Naive B cell (primary cell): ENCODE measurements at places on chromosomes 11 and 22.

DNA sequence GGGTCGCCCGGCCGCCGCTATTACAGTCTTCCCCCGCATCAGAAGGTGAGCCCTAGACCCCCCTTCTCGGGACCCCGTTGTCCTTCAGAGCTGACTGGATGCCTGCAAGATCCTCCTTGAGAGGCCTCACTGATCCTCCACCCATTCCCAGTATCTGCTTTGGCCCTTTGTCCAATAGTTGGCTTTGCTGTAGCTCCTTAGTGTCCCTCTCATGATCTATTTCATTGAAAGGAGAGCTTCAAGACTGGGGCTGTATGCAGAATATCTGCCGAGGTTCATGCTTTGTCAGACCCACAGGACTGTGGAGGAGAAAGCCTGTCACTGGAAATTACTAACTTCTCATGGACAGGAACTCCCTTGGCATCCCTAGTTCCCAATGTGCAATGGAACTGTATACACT is 499 bp downstream of the DLAT start:
- DNase-seq = no peak

DNA sequence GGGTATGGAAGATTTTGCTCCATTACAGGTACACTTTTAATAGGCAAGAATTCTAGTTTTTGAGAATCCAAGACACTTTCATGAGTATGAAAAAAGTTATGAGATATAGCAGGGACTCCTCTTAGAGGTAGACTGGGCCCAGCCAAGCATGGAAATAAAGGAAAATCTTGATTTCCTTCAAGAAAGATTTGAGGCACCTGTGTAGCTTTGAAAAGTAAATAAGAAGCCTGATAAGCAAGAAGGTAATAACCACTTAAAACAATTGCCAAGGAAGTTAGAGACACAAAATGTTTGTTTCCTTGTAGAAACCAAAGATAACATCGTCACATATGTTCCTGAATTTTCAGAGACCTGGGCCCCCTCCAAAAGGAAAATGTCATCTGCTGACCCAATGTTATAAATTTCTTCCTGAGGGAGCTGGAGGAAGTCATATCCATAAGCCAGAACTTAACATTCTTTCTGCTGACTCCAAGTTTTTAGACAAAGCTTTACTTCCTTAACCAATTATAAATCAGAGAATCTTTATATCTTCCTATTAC is 314.5 kb upstream of the ANO3 start:
- no peak for DNase-seq

DNA sequence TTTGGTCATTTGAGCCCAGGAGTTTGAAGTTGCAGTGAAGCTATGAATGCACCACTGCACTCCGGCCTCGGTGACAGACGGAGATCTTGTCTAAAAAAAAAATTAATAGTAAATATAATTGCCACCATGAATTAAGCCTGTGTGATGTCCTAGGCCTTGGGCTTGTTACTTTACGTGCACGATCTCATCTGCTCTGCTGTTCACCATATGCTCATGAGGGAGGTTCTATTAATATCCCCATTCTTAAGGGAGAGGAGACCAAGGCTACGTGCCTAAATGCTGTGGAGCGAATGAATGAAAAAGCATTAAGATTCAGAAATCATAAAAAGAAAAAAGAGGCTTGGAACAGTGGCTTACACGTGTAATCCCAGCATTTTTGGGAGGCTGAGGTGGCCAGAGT is 2.6 kb upstream of the ATG2A start:
- no peak for DNase-seq

GRCh38 chr11:59611570-59612565 is 3.7 kb downstream of the OSBP start:
- no peak for DNase-seq

- no peak for DNase-seq
Observed at GRCh38 chr11:122646549-122647340, 8.8 kb upstream of the UBASH3B start.

GRCh38 chr11:33018840-33019239 is 3.2 kb downstream of the DEPDC7 start:
- DNase-seq = no peak

GRCh38 chr11:119324189-119324588 is 7.3 kb upstream of the MCAM start:
- DNase-seq = no peak

DNA sequence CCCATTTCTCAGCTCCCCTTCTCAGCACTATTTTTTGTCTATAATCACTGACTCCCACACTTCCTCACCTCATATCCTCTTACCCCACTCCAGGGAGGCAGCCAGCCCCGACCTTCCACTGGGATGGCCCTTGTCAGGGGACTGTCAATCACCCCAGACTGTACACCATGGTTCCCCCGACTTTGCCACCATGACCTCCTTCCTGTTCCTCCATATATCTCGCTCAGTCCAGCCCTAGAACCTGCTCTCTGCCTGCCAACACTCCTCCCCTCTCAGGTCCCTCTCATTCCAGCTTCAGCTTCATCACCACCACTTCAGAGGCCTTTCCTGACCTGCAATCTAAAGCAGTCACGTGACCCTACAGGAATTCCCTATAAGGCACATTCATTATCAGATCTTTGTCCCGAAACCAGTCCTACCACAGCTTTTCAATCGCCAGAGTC is 16.5 kb downstream of the PRPF19 start:
- DNase-seq = no peak

GRCh38 chr11:65446446-65447277 is 24.1 kb downstream of the NEAT1 start:
- no peak for DNase-seq

DNA sequence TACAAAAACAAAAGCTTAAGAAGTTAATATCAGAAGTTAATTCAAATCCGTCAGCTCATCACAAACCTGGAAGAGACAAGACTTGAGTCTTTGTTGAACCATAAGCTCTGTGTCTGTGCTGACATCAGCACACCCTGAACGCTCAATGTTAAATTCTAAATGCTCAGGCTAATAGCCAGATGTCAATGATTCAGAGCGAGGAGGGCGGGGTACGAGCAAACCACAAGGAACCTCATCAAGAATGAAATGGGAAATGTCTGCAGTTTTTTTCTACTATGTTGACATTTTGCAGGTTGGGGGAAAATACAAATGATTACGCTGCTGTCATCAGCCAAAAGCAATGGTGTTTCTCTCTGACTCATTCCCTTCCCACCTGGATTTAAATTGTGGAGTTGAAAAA is 1057.2 kb downstream of the NTM start:
- no peak for DNase-seq

GRCh38 chr22:28002863-28003565 is 84.0 kb upstream of the PITPNB start:
- no peak for DNase-seq

GRCh38 chr11:107590460-107591377 is at the start of gene ELMOD1:
TSS of gene ELMOD1 (plus strand) at chr11:107591147. CDS start at chr11:107618190, 27,043 bp downstream.
- no peak for DNase-seq

- no peak for DNase-seq
Observed at GRCh38 chr22:49770547-49771265, 57.0 kb downstream of the BRD1 start.

DNA sequence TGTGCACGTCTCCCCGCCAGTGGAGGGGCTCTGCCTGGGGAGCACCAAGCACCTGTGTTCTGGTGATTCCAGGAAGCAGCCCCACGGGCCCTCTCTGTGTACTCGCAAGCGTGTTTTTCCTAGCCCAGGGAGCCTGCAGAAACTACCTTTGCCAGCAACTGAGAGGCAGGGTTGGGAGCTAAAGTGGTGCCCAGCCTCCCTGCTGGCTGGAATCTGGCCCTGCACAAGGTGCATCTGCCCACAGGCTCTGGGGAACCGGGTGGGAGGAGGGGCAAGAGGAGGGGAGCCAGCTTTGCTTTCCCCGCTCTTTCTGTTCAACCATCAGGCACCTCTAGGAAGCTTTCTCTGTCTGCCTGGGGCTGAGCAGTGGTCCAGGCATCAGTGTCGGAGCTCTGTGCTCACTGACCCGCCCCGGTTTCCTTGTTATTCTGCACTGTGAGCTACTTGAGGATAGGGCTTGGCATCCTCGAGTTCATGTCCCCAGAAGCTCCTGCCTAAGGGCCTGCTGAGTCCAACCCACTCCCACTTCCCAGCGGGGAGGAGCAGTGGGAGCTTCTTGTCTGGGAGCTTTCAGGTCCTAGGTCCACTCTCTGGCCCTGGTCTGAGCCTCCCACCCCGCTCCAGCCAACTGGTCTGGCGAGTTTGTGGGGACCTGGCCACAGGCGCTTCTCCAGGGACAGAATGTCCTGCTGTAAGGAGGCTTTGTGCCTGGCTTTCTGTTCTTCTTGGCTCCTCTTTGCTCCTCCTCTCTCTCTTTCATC is 14.9 kb downstream of the DAGLA start:
- DNase-seq = no peak

DNA sequence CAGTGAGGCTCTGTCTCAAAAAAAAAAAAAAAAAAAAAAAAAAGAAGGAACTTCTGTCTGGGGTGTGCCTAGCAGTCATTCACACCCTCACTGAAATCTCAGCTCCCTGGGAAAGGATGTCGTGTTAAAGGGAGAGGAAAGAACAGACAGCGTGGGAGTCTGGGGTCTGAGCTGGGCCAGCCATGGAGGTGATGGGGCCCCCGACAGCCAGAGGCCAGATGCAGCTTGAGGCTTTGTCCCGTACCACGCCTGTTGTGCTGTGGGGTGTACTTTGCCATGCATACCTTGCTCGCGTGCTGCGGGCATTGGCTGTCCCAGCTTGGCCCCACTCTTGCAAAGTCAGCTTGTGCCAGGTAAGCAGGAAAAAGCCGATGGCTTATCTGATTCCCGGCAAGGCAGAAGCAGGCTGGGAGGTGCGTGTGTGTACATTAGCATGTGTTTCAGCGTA is 4.6 kb downstream of the SYT12 start:
- no peak for DNase-seq

GRCh38 chr11:117678658-117679406 is 118.2 kb downstream of the DSCAML1 start:
- no peak for DNase-seq

GRCh38 chr22:50319503-50319951 is 7.3 kb downstream of the DENND6B start:
- no peak for DNase-seq

- no peak for DNase-seq
Observed at GRCh38 chr22:35547987-35548721, 7.5 kb downstream of the RASD2 start.

DNA sequence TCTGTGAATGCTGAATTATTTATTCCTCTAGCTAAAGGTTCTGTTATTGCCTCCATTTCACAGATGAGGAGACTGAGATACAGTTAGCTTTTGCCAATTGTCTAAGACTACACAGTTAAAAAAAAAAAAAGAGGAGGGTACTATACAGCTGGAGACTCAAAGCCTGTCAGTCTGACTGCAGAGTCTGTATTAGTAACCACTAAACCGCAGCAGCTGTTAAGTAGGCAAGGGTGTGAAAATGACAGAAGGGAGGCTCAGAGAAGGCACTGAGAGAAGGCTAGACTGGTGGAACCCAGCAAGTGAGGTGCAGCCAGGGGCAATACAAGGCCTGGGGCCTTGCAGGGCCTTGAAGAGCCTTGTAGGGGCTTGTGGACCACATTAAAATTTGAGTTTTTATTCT is 181.2 kb downstream of the CSNK2A3 start:
- no peak for DNase-seq

- DNase-seq = no peak
Observed at GRCh38 chr22:28014211-28015045, 95.4 kb upstream of the PITPNB start.

GRCh38 chr11:78244546-78245255 is 56.0 kb downstream of the USP35 start:
- DNase-seq = no peak

- DNase-seq = no peak
Observed at GRCh38 chr11:24163146-24163545, 333.7 kb upstream of the LUZP2 start.

DNA sequence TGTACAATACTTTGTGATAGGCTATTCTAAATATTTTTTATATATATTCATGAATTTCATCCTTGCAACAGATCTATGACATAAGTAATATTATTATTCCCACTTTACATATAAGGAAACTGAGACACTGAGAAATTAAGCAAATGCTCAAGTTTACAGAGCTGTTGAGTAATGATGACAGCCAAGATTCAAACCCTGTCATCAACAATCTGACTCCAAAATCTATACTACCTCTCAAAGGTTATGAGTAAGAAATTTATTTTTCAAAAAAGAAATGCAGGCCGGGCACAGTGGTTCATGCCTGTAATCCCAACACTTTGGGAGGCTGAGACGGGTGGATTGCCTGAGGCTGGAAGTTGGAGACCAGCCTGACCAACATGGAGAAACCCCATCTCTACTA is 22.6 kb upstream of the SOX6 start:
- no peak for DNase-seq

- no peak for DNase-seq
Observed at GRCh38 chr22:39603345-39603744, 32.8 kb downstream of the CACNA1I start.

- DNase-seq = no peak
Observed at GRCh38 chr11:67300756-67301312, 2.5 kb upstream of the SSH3 start.

GRCh38 chr11:24683583-24683982 is 186.7 kb downstream of the LUZP2 start:
- DNase-seq = no peak

GRCh38 chr11:16632295-16633200 is 105.9 kb upstream of the C11orf58 start:
- DNase-seq = no peak

GRCh38 chr11:123659311-123659710 is 4.9 kb upstream of the SCN3B start:
- DNase-seq = no peak

GRCh38 chr11:86069408-86070101 is 671 bp upstream of the PICALM start:
- DNase-seq = no peak

GRCh38 chr11:1864831-1865665 is 12.2 kb downstream of the LSP1 start:
- DNase-seq = no peak

DNA sequence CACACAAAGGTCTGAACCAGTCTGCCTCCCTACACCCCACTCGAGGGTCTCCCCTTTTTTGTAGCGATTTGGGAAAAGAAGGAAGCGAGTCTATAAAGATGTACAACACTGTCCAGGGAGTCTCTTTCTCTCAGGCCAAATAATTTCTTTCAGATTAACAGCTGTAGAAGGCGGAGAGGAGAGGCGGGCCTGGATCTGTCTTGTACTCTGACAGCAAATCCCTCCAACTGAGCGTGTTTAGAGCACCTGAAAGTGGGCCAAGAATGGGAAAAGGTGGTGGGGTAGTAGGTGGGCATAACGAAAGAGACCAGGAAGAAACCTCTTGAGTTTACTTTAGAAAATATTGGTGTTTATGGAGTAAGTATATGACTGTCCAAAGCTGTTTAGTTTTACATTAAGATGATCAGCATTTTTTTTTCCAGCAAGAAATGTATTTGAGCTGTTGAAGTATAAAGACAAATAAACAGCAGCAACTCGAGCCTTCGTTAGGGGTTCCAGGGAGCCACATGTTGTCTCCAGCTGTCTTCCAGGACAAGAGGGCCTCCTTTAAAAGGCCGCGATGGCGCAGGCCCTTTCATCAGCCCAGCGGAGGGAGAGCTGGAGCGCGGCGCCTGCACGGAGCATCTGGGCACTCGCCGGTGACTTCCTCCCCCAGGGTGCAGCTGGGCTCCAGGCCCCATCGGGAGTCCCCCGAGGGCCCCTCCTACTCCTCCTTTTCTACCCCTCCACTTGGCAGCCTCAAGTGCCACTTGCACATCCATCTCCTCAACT is 34.9 kb downstream of the SCUBE1 start:
- DNase-seq = no peak
